ENCODE measurements at places on chromosomes 2 and 18. TPM values are rescaled to one million over a fixed set of nuclear protein-coding genes. Genes with fewer than 3 reads are reported as not detected.

Gene NEU2
- not detected for total RNA-seq

Gene TDRD15
- total RNA-seq: 0.08 TPM

Gene HOXD11
- total RNA-seq: 5.7 TPM

Gene CRYGD
- not detected for total RNA-seq

Gene ERICH2
- total RNA-seq: not detected

Measured in hepatocyte (in vitro differentiated cells).